ENCODE measurements at places on chromosomes 6 and 20.
A peak's percentile ranks its signal among the peaks of the same experiment; 100 is the strongest.

GRCh38 chr6:38215651-38216311 is 396.3 kb downstream of the ZFAND3 start:
- DNase-seq, result no peak

DNA sequence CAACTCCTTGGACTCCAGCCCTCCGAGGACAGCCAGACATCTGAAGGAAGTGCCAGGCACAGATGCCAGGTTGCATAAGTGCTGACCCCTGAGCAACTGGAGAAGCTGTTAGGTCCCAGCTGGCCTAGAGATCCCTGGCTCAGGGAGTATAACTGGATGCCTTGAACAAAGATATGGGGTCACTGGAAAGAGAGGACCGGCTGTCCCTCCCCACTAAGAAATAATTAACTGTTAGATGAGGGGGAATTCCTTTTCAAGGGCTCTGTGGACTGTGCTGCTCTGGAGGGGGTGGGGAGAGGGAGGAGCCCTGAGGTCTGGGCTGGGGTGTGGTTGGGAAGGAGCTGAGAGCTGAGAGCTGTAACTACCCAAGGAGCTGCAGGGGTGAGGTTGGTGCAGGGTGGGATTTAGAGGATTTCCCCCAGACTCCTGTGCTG is 39.6 kb downstream of the HLA-F start:
- DNase-seq, result no peak

GRCh38 chr20:33113387-33113908 is 34.0 kb downstream of the BPIFB4 start:
- no peak for DNase-seq

DNA sequence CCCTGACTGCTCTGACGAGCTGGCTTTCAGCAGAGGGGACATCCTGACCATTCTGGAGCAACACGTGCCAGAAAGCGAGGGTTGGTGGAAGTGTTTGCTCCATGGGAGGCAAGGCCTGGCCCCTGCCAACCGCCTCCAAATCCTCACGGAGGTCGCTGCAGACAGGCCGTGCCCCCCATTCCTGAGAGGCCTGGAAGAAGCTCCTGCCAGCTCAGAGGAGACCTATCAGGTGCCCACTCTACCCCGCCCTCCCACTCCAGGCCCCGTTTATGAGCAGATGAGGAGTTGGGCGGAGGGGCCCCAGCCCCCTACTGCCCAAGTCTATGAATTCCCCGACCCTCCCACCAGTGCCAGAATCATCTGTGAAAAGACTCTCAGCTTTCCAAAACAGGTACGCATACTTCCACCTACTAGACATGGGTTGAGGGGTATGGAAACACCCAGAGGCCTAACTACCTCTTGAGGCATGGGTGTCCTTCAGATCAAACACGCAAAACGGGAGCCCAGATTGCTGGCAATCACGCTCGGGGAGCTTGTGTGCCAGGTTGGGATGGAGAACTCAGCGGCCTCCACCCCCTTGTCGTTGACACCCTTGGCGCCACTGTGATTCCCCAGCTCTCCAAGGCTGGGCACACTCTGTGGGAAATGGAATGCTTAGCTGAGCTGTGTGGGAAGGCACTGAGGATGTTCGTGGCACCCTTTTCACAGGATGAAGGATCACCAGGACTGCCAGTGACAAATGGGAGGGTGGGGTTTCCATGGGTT is 25.3 kb downstream of the CASS4 start:
- DNase-seq, result no peak

- DNase-seq, result no peak
Measured at GRCh38 chr6:19269341-19269898, 567.8 kb upstream of the ID4 start.

GRCh38 chr6:165082636-165083035 is 226.8 kb downstream of the C6orf118 start:
- no peak for DNase-seq

- DNase-seq, result no peak
Measured at GRCh38 chr6:20227350-20227749, 15.1 kb upstream of the MBOAT1 start.

- DNase-seq, result no peak
Measured at GRCh38 chr6:18609715-18610114, 222.6 kb downstream of the RNF144B start.

- DNase-seq, result no peak
Measured at GRCh38 chr6:94478133-94479005, 1059.0 kb upstream of the EPHA7 start.

GRCh38 chr20:10427060-10427692 is 6.8 kb downstream of the MKKS start:
- DNase-seq, result peak; percentile 66

GRCh38 chr6:28336284-28337120 is 554 bp upstream of the ZSCAN31 start:
- peak; percentile 56 for DNase-seq

DNA sequence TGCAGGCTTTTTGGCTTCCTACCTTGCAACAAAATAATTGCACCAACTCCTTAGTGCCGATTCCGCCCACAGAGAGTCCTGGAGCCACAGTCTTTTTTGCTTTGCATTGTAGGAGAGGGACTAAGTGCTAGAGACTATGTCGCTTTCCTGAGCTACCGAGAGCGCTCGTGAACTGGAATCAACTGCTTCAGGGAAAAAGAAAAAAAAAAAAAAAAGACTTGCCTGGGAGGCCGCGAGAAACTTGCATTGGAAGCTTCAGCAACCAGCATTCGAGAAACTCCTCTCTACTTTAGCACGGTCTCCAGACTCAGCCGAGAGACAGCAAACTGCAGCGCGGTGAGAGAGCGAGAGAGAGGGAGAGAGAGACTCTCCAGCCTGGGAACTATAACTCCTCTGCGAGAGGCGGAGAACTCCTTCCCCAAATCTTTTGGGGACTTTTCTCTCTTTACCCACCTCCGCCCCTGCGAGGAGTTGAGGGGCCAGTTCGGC is 420 bp downstream of the SOX4 start:
- peak; percentile 24 for DNase-seq

DNA sequence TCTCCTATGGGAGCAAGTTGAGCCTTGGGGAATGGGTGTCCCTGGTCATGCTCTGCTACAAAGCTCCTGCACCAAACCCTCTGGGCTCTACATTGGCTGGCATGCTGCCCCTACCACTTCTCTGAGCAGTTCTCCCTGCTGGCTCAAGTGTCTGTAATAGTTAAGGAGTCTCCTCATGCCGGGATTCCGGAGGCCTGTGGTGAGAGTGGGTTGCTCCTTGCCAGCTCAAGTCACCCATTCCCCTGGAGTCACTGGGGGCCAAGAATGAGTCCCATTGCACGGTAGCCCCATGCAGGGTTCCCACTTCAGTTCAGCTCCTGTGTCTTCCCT is 173.9 kb downstream of the PRDM13 start:
- DNase-seq, result no peak

DNA sequence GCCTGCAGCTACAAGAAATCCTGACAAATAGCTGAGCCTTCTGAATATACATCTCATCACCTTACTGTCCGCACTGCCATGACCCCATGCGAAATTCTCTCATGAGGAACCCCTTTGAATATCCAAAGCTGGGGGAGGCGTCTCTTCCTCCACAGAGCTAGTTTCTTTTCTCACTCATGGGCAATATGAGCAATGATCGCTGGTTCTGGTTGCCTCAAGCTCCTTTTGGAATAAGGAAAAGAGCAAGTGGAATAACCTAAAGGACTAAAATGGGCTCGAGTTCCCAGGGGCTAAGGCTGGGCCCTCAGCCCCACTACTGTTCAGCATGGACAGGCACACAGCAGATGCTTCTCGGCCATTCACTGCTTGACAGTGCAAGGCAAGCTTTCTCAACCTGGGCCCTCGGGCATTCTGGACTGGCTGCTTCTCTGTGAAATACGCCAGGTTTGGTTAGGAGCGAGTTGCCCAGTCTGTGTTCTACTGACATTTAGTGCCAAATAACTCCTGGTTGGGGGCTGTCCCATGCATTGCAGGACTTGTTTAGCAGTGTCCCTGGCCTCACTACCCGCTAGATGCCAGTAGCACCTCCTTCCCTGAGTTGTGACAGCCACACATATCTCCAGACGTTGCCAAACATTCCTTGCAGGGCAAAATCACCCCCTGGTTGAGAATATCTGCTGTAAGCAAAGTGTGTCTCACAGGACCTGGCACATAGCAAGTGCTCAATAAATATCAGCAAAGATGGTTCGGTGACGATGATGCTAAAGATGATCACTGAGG is 156.8 kb downstream of the CEBPB start:
- DNase-seq, result no peak

DNA sequence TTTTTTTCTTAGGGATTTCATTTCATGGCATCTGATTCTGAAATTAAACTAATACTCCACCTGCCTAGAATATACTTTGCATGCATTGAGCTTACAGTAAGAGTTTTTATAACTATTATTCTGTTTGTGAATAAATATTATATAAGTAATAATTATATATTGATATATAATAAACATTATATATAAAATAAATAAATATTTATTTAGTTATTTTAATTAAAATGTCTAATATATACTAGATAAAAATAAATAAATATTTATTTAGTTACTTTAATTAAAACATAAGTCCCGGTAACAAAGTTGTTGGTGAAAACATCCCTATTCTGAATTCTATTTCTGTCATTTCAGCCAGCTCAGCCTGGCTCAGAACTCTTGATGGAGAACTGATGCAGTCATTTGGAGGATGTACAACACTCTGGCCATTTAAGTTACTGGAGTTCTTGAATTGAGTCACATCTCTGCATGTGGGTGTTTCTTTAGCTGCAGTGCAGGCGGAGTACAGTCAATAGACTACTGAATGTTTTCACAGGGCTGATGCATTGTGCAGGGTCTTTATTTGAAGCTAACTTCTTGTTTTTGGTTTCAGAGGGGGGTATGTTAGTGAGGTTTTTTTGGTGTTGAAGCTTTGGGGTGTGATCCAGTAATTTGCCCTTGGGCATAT is 508.9 kb upstream of the ADGRB3 start:
- DNase-seq, result no peak

DNA sequence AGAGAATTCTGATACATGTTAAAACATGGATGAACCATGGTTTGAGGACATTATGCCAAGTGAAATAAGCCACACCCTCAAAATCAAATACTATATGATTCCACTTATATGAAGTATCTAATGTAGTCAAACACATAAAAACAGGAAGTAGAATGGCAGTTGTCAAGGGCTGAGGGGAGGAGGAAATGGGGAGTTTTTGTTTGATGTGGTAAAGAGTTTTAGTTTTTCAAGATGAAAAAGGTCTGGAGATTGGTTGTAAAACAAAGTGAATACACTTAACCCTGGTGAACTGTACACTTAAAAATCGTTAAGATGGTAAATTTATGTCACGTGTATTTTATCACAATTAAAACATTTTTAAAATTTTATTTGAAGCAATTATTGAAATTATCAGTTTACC is 127.4 kb upstream of the GRIK2 start:
- DNase-seq, result no peak

DNA sequence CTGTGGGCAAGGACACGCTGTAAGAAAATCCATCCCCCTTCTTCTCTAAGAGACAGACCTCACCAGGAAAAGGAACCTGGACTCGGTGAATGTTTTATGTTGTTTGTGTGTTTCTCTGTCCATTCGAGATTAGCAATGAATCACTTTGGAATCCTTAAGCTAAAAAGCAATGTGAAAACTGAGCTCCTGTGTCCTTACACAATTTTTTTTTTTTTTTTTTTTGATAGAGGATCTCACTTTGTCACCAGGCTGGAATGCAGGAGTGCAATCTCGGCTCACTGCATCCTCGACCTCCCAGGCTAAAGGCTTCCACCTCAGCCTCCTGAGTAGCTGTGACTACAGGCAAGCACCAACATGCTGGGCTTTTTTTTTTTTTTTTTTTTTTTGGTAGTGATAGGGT is 32.1 kb downstream of the BFSP1 start:
- DNase-seq, result no peak

- DNase-seq, result no peak
Measured at GRCh38 chr6:79334674-79335073, 100.2 kb upstream of the HMGN3 start.

GRCh38 chr20:22918286-22918983 is 116.7 kb upstream of the SSTR4 start:
- no peak for DNase-seq

DNA sequence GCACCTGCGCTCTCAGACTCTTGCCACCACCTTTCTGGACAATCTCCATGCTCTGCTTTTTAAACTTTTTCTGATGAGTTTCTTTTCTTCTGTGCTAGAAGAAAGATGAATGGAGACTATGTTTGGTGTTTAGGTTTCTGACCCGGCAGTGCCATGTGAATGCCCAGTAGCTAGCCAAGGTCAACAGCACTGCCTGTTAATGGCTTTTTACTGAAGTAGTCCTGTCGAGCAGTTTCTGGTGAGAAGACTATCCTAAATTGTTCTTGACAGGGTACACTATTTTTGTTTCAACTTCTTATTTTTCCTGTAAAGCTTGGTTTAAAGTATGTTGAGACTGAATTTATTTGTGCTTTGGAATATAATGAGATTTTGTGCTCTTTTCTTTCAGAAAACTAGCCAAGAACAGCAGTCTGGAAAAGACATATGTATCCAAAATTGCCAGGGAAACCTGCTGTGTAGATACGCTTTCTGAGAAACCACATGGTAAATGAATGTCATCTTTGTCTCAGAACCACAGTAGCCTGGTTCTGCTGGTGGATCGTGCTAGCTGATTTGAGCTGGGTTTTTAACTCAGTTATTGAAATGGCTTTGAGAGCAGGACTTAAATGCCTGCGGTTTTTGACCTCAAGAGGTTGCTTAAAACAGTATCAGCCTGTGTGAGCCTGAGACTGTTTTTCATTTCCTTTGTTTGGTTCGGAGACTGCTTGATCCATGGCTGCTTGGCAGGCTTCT is 48.1 kb downstream of the KCNS1 start:
- DNase-seq, result peak; percentile 56

DNA sequence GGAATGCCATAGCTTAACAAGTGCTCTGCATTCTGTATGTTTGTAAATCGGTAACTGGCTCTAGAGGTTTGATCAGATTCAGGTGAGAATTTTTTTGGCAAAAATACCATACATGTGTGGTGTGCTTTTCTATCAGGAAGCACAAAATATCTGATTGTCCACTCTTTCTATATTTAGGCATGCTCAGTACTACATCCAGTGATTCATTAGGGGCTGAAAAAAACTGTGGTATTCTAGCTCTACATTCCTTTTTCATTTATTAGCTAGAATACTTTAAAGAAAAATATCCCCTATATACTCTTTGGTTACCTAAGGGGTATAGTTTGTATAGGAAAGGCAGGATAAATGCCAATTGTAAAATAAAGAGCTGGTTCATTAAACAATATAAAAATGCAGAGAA is 10.6 kb upstream of the ELOVL2 start:
- DNase-seq, result no peak

GRCh38 chr20:19699180-19699971 is 58.7 kb upstream of the RIN2 start:
- no peak for DNase-seq

- no peak for DNase-seq
Measured at GRCh38 chr6:119128252-119128912, 49.9 kb upstream of the FAM184A start.

GRCh38 chr6:80637312-80637711 is 530.8 kb downstream of the BCKDHB start:
- no peak for DNase-seq

- DNase-seq, result no peak
Measured at GRCh38 chr6:139955366-139956155, 581.1 kb upstream of the CITED2 start.

- DNase-seq, result no peak
Measured at GRCh38 chr6:166765234-166765541, 138.1 kb upstream of the RPS6KA2 start.

Measured in activated CD8-positive, alpha-beta T cell treated with anti-CD3 and anti-CD28 coated beads for 36 hours (primary cell).